ENCODE measurements at places on chromosomes 7 and 10.
A peak's percentile ranks its signal among the peaks of the same experiment; 100 is the strongest.

DNA sequence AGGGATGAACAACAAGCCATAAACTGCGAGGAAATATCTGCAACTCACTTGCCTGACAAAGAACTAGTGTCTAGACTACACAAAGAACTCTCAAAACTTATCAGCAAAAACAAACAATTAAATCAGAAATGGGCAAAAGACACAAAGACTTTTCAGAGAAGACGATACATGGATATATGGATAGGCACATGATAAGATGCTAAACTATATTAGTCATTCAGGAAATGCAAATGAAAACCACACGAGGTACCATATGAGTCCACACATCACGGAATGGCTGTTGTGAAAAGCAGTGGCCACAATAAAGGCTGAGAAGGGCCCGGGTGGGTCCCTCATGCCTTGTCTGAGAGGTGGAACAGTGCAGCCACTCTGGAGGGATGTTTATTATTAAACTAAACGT is 267.8 kb downstream of the WDR37 start:
- no peak for DNase-seq

- DNase-seq = no peak
Measured at GRCh38 chr10:70479626-70480238, 1.2 kb downstream of the PALD1 start.

DNA sequence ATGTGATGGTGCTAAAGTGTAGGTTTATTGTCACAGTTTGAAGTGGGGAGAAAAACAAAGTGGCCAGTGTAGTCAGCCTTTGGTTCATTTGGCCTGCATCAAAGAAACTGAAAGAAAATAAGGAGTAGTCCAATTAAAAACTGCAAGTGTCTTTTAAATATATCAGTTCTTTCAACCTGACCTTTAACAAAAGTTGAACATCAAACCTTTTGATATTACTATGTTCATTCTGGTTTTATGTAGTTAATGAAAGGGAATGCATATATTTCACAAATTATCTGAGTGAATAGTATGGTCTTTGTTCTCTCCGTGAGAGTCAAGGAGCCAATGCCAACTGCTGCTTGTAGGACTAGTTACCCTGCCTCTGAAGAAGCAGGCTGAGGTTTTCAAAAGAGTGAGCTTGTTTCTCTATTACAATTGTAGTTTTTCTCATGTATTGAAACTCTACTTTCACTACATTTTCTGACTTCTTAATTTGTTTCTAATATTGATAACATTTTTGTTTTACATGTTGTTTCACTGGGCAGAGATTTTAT is 1160.8 kb upstream of the LRRTM3 start:
- DNase-seq = no peak

GRCh38 chr7:92200791-92201190 is 21.8 kb upstream of the LRRD1 start:
- DNase-seq = no peak

- DNase-seq = no peak
Measured at GRCh38 chr7:5093948-5094347, 48.3 kb downstream of the RBAK start.

- DNase-seq = no peak
Measured at GRCh38 chr10:30383356-30383755, 34.3 kb upstream of the MTPAP start.

GRCh38 chr10:45660876-45661411 is 11.6 kb downstream of the ZFAND4 start:
- no peak for DNase-seq

GRCh38 chr10:131724891-131725580 is 175.8 kb upstream of the PPP2R2D start:
- DNase-seq = no peak

DNA sequence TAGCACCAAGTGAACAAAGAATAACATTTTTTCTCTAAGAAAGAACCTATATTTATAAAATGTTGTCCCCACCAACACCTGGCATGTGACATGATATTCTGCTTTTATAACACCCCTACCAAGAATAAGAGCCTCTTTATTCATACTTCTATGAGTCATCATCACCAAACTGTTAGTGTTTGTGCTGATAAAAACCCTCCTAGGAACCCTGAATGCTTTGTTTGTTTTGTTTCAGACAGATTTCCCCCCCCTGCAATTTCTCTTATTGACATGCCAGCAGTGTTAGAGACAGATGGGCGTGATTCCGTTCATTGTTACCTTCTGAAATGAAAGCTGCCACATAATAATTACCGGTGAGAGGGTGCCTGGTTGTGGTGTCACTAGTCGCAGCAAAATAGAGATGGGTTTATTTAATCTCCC is 651.1 kb downstream of the SORCS1 start:
- no peak for DNase-seq

- no peak for DNase-seq
Measured at GRCh38 chr10:110411047-110411410, 86.7 kb upstream of the DUSP5 start.

DNA sequence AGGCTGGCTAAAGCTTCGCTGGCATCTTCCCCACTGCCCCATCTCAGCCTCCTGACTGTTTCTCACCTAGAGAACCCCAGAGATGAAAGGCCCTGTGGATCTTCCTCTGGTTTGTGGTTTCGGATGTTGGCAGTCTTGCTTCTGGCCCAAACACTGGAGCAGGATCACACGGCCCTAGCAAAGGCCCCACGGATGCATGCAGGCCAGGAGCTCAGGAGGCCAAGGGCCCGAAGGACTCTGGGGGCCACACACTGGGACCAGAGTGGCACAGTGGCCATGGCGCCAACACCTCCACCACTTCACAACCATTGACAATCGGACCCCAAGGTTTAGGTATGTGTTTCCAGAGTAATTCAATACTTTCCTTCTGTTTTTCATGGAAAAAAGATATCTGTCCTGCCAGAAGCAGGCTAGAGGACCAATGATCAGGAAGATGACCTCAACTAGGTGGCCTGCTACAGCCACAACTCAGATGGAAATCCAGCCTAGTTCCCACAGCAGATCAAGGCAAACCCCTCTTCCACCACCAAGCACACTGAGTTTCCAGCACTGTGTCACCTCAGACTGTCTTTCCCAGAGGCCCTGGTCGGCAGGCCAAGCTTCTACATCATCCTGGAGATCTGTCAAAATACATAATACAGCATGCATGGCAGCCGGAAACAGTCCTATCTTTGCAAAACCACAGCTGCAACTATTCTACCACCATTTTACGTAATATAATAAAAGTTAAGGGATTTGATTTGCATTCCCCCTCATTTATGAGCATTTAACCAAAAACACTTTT is 53.0 kb downstream of the CTBP2 start:
- DNase-seq = no peak

DNA sequence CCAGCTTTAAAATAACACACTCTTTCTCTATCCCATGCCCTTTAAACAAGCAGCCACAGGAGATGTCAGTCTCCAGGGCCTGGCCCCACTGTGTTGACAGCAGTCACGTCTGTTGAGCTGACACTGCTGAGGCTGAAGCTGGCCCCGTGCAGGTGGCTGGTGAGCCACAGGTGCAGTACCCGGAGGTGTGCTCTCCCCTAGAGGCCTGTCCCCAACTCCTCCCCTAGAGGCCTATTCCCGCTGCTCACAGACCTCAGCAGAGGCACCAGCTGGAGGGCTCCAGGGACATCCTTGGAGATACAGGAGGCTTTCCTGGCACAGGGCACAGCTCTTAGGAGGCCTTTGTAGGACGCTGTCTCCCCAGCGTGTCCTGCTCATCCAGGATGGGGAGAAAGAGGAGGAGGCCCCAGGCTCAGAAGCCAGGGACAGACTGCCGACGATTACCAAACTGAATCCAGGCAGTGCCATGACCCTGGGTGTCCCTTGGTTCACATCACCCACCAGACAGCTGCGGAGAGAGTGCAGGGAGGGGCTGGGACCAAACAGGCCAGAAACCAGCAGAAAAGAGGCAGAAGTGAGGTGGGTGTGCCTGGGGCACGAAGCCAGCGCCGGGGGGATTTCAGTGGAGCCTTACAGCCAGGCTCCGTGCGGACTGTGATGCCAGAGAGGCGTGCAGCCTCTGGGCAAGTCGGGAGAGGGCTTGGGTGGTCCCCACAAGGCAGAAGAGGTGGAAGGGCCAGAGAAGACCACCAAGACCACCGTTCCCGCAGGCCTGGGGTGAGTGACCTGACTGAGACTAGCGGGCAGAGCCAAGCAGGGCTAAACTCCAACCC is 18.5 kb upstream of the TTYH3 start:
- no peak for DNase-seq

GRCh38 chr7:75534727-75535307 is 42.7 kb downstream of the SPDYE5 start:
- DNase-seq = peak; percentile 66

GRCh38 chr10:103676851-103677417 is 178.4 kb downstream of the SH3PXD2A start:
- no peak for DNase-seq

GRCh38 chr10:21692916-21693315 is 158.9 kb downstream of the MLLT10 start:
- no peak for DNase-seq

- DNase-seq = no peak
Measured at GRCh38 chr7:36344622-36345021, 45.0 kb upstream of the ANLN start.

- peak; percentile 42 for DNase-seq
Measured at GRCh38 chr7:25820432-25821040, 331.5 kb upstream of the NFE2L3 start.

DNA sequence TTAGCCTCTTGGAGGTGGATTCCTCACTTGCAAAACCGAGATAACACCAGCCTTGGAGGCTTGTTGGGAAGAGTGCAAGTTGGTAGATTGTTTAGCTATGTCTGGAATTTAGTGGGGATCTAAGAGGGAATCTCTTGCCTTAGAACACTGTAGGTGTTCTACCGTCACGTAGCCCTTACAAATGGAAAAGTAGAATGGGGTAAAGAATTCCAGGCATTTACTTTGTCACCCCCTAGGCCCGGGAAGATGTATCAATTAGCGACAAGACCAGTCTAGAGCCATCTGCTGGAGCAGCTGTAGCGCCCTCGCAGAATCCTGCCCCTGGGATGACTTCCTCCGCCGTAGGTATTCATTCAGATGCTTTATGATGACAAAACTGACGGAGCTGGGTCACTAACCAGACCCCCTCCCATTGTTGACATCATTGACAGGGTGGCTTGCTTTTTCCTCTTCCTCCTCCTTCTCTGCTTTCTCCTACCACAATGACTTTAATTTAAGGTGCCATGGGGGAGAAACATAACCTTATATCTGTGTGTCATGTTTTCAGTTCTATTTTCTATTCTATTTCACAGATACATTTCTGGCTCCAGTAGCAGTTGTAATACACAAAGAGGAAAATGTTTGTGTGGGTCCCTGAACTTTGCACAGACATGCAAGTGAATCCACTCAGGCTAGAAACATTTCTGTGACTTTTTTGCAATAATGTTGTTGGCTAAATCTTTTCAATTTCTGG is 262.6 kb upstream of the LYZL1 start:
- no peak for DNase-seq

GRCh38 chr10:50788951-50789945 is 49.5 kb downstream of the ASAH2B start:
- no peak for DNase-seq

DNA sequence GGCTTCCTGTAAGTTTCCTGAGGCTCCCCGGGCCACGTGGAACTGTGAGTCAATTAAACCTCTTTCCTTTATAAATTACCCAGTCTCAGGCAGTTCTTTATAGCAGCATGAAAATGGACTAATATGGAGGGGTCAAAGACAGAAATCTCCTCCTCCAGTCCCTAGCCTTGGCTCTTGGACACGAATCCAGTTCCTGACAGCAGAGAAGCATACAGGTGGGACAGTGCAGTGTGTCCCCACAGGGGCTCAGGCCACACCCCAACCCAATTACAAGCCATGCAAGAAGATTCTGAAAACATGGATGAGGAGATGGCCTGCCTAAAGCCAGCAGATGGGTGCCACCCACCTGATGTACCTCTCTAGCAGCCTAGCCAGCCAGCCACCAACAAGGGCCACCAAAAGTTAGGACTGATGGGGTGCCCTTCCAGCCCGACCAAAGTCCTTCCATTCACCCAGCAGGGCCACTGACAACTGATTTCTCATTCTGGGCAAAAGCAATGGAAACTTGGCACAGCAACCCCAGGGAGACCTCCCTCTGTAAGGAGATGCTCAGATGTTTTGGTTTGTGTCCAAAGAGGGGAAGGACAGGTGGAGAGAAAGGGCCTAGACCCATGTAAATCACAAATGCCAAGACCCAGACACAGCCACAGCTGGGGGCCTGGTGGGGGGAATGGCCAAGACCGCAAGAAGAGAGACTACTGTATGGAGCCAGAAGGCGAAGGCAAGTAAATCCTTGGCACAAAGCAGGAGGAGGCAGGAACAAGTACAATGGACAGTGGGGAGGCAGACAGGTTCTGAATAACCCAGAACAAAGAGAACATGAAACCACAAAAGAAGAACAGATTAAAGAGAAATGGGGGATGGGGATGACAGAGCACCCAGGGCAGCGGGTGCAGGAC is 13.6 kb downstream of the GPRIN2 start:
- no peak for DNase-seq

DNA sequence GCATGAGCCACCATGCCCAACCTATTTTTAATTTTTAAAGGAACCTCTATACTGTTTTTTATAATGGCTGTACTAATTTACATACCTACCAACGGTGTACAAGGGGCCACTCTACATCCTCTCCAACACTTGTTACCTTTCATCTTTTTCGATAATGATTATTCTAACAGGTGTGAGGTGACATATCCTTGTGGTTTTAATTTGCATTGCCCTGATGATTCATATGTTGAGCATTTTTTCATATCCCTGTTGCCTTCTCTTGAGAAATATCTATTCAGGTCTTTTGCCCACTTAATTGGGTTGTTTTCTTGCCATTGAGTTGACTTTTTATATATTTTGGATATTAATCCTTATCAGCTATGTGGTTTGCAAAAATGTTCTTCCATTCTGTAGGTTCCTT is 167.0 kb downstream of the CTTNBP2 start:
- no peak for DNase-seq

DNA sequence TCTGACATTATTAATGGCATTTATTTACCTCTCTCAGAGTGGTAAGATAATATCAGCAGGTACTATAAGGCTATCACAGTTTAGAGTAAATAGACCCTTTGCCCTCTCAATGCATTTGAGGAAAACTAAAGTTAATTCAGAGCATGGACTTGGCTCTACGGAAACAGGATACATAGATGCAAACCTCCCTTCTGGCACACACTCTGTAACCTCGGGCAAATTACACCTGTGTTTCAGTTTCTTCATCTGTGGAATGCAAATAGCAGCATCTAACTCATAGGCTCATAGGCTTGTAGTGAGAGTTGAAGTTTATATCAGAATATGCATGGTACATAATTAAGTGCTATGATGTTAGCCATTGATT is 5.6 kb downstream of the RAPGEF5 start:
- peak; percentile 46 for DNase-seq

DNA sequence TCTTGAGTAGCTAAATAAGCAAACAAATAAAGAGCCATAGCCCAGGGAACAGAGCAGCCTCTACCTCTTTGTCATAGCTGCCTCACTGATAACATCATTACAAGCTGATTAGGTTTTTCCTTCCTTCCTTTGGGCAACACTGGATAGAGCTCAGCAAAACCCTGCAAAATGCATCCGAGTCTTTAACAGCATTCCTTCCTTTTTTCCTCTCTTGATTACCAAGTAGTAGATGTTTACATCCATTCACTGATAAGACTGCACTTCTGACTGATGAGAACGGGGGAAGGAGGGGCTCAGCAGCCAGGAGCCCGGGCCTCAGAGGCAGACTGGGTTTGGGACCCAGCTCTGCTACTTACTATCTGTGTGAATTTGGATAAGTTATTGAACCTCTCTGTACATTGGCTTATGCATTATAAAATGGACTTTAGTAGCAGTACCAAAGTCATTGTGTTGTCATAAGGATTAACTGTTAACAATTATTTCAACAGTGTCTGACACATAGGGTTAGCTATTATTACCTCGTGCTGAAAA is 214.2 kb downstream of the ANK3 start:
- DNase-seq = no peak

- DNase-seq = no peak
Measured at GRCh38 chr10:126373147-126373546, 15.1 kb downstream of the ADAM12 start.

GRCh38 chr10:120300513-120300912 is 156.5 kb upstream of the PLPP4 start:
- no peak for DNase-seq
